ENCODE measurements at places on chromosomes 6 and 20. TPM values are rescaled to one million over a fixed set of nuclear protein-coding genes. Genes with fewer than 3 reads are reported as not detected.

The EFCAB8 gene
- polyA plus RNA-seq: not detected

The HDGFL1 gene
- not detected for polyA plus RNA-seq

The TBXT gene
- not detected for polyA plus RNA-seq

The CDK19 gene
- polyA plus RNA-seq: 9.1 TPM

The EDN1 gene
- polyA plus RNA-seq: 1.3 TPM
